ENCODE measurements at places on chromosomes 11 and 22.

DNA sequence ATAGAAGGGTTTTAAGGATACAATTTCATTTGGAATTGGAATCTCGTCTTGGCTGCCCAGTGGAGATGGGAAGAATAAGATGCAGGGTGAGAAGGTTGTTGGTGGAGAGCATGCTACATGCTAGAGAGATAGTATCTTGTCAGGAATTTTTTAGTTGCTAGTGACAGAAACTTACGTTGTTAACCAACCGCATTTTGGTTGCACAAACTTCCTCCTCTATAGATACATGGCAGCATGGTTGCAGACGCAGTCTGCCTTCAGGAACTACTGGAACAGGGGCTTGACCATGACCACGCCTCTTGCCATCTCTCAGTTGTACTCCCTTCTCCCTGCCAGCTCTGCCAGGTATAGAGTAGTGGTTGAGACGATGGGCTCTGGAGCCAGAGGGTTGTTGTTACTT lies 13.5 kb upstream of the CCDC90B start:
- no peak for DNase-seq

- no peak for DNase-seq
Measured at GRCh38 chr11:121467471-121467870, 14.7 kb upstream of the SORL1-AS1 start.

- DNase-seq = no peak
Measured at GRCh38 chr22:49439373-49439772, 388.3 kb downstream of the BRD1 start.

DNA sequence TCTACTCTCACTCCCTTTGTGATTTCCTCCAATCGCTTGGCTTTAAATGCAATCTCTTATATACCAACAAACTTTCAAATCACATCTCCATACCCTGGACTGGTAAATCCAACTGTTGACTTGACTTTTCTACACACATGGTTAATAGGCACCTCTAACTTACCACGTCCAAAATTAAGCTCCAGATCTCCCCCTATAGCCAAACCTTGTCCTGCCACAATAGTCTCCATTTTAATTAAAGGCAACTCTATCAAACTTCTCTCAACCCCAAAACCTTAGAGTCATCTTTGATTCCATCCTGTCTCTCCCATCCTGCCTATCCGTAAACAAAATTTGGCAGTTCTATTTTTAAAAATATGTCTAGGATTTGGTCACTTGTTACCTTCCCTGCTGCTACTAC lies 141.8 kb upstream of the DDI1 start:
- DNase-seq = no peak
